ENCODE measurements at places on chromosomes 1 and 21.

DNA sequence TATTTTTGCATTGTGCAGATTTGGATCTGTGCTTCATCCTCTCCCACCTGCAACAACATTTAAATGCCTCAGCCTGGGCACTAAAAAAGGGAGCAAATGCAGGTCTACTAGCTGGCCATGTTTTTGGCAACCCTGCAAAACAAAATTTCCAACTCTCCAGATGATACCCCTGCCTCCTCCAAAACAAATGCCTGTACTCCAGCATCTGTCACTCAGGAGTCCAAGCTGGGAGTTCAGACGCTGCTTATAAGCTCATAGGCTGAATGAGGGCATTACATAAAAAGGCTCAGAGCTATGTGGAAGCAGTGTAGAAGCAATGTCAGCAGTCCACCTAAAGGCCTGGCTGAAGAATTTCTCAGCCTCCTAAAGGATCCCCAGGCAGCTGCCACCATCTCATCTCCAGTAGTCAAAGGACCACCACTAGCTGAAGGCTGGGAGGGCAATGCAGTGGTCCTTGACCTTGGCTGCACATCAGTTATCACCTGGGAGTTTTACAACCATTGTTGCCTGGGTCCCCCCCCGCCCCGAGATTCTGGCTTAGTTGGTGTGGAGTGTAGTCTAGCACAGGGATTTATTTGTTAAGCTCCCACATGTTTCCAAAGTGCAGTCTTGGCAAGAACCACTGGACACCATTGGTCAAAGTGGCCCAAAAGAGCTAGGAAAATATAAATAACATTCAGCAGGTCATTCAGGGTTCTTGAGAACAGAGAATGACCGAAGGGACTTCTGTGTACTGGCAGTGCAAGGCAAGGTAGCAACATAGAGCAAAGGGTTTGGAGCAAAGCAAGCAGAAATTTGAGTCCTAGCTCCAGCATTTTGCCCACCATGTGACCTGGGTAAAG lies 57.2 kb downstream of the ITPKB start:
- DNase-seq: no peak

- DNase-seq: no peak
Measured at GRCh38 chr21:19010251-19010650, 606.7 kb upstream of the TMPRSS15 start.

GRCh38 chr1:27589441-27589840 lies 14.5 kb downstream of the AHDC1 start:
- no peak for DNase-seq

DNA sequence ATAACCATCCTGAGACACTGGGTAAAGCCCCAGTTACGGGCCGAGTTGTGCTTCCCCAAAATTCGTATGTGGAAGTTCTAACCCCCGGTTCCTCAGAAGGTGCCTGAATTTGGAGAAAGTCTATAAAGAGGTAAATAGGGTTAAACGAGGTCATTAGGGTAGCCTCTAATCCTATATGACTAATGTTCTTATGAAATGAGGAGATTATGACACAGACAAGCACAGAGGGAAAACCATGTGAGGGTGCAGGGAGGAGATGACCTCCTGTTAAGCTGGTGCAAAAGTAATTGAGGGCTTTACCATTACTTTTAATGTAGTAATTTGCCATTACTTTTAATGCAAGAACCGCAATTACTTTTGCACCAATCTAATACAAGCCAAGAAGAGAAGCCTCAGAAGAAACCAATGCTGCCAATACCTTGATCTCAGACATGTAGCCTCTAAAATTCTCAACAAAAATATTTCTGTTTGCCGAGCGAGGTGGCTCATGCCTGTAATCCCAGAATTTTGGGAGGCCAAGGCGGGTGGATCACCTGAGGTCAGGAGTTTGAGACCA lies 260.8 kb downstream of the GPATCH2 start:
- DNase-seq: no peak

GRCh38 chr1:76568573-76569238 lies 298.6 kb upstream of the ST6GALNAC5 start:
- DNase-seq: no peak

DNA sequence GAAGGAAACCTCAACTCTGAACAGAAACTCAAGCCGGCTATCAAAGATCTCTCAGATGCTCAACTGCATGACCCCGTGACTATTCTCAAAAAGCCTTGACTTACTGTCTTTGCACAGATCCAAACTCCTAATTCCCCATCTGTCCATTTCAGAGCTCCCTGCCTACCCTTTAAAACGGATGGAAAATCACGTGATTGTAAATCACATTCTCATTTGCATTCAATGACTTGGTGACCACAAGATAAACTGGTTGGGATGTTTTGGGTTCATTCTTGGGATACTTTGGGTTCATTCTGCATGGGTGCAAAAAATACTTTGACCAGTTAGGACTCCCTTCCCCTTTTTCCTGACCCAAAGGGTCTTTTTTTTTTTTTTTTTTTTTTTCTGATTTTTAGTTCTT lies 41.3 kb upstream of the RUNX1 start:
- DNase-seq: no peak

DNA sequence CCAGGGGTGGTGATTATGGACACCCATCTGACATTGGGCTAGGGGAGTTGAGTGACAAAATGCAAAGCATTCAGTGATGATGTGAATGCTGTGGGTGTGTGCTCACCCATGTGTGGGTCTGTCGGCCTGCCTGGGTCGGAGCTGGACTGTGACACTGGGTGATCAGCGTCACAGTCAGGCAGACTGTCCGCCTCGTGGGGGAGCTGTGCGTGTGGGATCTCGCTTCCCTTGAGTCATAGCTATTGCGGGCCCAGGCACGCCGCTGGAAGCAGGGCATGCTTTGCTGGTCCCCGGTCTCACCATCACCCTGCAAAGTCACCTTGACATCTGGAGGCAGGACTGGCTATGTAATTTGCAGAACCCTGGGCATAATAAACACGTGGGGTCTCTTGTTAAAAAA lies 156.9 kb upstream of the IGSF21 start:
- DNase-seq: no peak

- no peak for DNase-seq
Measured at GRCh38 chr1:167797015-167797414, 75.2 kb downstream of the MPZL1 start.

- DNase-seq: no peak
Measured at GRCh38 chr1:17735348-17735747, 19.8 kb upstream of the ACTL8 start.

DNA sequence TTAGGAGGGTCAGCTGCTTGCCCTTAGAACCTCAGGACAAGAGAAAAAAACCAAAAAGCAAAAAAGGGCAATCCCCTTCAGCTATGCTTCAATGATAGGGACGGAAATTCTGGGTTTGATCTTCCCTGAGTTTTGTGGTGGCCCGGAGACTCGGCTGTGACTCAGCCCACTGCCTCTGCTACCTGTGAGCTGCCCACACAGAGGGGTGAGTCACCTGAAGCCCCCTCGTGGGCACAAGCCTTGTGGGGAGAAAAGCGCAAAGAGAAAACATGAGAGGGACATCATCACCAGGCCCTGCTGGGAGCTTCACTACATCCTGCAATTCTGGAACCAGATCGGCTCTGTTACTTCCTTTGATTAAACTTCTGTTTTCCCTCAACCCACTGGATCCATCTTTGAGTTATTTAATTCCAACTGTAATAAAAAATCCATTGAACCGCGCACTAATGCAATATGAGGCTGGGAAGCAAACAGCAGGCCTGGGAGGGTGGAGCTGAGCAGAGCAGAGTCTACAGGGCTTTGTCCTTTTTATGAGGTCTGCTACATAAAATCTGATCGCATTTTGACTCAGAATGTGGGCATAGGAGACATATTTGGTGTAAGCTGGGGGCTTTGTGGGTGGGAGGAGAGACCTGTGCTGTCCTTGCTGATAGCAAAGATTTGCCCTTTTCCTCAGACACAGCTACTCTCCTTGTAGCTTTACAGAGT lies 58.7 kb upstream of the STUM start:
- no peak for DNase-seq

GRCh38 chr1:202237052-202237451 lies 43.5 kb downstream of the LGR6 start:
- peak; percentile 42 for DNase-seq

GRCh38 chr1:179828554-179829110 lies 49.0 kb downstream of the TOR1AIP2 start:
- no peak for DNase-seq

DNA sequence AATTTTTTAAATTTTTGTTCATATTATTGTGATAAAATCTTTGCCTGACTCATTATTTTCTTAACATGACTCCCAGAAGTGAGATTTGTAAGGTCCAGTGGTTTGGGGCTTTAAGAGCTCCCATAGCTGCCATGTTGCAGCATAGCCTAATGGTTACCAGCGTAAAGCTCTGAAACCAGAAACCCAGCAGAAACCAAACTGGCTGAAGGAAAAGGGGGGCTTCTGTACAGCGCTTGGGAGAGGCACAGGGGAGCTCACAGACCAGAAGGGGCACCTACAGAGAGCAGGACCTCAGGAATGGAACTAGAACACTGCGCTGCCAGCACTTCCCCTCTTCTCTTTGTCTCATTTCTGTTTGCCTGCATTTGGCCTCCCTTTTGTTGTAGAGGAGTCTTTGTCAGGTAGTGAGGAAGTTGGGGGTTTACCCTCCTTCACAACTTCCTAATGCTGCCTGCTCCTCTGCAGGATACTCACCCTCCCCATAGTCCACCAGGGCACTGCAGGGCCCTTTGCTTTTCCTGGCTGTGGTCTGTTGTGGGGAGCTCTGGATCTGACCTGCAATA lies 2.6 kb upstream of the PYCR2 start:
- DNase-seq: no peak

- no peak for DNase-seq
Measured at GRCh38 chr1:5730272-5731109, 261.7 kb downstream of the NPHP4 start.

DNA sequence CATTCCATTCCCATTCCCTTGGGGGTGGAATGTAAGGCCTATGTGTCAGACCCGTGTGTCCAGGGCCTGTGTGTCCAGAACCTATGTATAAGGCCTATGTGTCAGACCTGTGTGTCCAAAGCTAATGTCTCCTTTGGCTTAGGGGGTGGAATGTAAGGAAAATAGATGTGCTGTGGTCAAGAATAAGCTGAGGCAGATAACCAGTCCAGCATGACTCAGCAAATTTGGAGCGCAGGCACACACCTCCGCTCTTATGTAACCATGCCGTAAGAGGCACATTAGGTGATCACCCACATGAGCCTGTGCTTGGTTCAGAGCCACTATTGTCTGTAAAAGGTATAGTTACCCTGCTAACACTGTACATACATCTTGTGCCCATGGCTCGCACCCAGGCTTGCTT lies 150.8 kb upstream of the SGIP1 start:
- DNase-seq: no peak

- DNase-seq: no peak
Measured at GRCh38 chr1:213719462-213719861, 268.3 kb upstream of the PROX1 start.

DNA sequence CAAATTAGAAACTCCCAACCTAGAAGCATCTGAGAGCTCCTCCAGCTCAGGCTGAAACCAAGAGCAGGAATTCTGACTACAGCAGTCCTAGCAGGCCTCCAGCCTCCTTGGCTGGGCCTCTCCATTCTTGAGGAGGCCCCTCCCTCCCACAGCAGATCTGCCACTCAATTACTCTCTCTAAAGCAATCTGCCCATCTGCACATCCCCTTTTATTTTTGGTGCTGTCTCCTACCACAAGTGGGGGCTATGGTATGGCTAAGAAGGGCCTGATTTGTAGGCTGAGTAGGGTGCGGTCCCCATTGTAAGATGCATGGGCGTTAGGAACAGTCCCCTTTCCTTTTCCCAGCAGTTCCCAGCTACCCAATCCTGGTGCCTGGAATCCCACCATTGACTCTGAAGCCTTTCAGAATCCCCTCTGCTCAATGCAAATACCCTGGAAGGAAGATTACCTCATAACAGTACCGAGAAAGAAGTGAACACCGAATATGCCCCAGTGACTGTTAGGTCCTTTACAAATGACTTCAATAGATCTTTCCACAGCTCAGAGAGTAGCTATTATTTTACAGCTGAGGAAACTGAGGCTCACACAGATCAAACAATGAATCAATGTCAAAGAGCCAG lies 11.6 kb upstream of the TTC39A start:
- DNase-seq: no peak

GRCh38 chr1:108972951-108973350 lies 9.7 kb upstream of the CLCC1 start:
- no peak for DNase-seq

DNA sequence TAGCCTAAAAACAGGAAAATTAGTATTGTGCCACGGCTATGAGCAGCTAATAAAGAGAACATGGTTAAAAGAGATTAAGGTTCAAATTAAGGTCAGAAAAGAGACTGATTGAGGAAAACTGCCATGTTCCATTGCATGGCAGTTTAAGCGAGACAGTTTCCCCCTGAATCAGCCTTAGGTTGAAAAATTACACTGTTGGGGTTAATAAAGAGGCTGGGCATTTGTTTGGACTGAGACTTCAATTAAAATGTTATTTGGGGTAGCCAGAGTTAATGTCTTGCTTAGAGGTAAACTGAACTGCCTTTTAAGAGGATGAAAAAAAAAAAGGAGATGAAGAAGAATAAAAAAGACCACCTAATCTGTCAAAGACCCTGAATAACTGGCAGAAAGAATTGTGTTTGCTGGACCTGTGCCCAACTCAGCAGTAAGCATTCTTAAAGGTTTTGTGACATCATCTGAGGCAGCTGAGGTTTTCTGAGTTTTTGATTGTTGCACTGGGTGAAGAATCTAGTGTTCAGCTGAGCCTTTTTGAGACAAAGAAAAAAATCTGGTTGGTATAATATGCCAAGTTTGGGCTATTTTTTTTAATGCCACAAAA lies 17.7 kb upstream of the PROX1 start:
- DNase-seq: no peak

GRCh38 chr21:32321480-32321879 lies 22.8 kb downstream of the MRAP start:
- no peak for DNase-seq

- no peak for DNase-seq
Measured at GRCh38 chr1:228555074-228555994, 68.2 kb downstream of the RNF187 start.

- DNase-seq: no peak
Measured at GRCh38 chr1:241462391-241462790, 57.2 kb downstream of the FH start.

- DNase-seq: no peak
Measured at GRCh38 chr1:26822737-26823395, 3.6 kb upstream of the ZDHHC18 start.

DNA sequence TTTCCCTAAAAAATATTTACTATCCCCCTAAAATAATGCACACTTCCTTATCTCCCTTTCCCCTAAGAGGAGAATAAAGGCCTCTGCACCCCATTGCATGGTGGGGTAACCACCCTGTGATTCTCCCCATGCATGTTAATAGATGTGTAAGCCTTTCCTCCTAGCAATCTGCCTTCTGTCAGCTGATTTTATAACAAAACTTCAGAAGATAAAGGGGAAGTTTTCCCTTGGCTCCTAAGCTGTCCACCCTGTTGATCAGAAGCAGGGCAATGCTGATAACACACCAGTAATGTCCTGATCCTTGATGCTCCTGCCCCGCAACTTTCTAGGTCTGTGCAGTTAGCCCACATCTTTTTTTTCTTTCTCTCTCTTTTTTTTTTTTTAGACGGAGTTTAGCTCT lies 11.4 kb upstream of the RNF187 start:
- DNase-seq: no peak
